Hematopoietic multipotent progenitor cell treated with erythropoietin and hydrocortisone succinate and interleukin-3 and kit ligand, for 15 days (in vitro differentiated cells): ENCODE measurements at places on chromosomes 2 and 18.

- peak; percentile 22 for DNase-seq
Observed at GRCh38 chr2:200496696-200497095, 13.2 kb downstream of the KCTD18 start.

DNA sequence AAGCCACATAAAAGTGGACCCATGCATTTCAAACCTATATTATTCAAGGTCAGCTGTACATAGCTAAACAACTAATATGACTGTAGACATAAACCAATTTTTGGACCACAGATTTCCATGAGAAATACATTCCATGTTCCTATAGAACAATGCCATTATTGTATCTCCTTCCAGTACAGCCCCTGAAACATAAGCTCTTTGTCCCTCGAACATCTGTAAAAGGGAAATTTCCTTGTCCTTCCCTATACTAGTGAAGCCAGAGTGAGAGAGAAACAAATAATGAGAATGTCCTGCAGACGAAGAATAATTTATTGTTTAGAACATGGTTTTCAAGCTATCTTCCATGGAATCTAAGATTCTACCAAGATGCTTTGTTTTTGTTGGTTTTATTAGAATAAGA is 75.3 kb downstream of the GORASP2 start:
- no peak for DNase-seq

DNA sequence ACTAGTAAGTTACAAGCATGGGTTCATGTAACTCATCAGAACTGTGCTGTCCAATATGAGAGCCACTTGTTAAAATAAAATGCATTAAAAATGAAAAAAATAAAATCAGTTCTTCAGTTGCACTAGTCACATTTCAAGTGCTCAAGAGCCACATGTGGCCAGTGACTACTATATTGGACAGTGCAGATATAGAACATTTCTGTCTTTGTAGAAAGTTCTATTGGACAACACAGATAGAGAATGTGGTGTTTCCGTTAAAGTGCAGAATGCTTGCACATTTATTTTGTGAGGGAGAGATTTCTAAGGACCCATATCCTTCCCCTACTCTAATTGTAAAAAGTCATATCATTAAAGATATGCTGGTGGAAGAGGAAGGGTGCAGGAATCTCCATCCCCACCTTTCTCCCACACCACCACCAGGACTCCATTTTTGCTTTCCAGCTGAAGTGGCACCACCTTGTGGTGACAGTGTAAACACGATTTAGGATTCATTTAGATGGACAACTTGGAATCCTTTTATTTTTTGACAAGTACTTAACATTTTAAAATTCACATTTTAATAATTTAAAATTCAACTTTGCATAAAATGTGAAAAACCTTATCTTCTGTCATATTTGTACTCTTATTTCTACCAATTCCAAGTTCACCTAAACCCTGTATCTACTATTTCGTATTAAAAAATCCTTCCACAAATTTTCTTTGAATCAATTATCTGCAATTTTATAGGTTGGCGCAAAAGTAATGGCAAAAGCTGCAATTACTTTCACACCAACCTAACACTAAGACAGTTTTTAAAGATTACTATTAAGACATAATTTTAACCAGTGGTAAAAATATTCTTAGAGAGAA is 9.4 kb upstream of the CD302 start:
- peak; percentile 49 for DNase-seq

GRCh38 chr2:105080461-105080860 is 42.6 kb downstream of the MRPS9 start:
- no peak for DNase-seq

GRCh38 chr2:40914666-40915065 is 462.8 kb upstream of the SLC8A1 start:
- DNase-seq = no peak

DNA sequence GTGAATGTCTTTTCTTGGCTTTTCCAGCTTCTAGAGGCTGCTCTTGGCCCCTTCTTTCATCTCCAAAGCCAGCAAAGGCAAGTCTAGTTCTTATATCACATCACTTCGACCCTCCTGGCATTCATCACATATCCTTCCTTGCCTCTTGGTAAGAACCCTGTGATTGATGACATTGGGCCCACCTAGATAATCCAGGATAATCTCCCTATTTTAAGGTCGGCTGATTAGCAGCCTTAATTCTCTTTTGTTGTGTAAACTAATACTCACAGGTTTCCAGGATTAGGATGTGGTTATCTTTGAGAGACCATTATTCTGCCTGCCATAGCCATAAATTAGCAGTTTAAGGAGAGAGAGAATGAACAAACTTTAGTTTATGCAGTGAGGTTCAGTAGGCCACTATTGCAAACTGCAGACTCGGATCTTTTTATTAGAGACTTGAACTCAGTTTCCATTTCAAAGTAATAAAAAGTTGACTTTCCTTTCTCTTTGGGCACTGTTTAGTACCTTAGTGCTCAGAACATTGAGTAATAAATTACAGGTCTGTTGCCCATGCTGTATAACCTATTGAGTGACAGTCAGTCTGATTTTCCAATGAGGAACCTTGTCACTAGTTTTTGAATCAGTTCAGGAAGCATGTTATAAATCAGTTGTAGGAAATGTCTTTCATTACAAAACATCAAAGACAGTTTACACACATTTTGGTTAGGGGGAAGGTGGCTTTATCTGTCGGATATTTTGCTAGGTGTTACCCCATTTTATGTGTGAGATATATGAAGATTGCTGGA is 4.5 kb downstream of the NDUFV2 start:
- no peak for DNase-seq

- no peak for DNase-seq
Observed at GRCh38 chr18:24546307-24546706, 85.9 kb downstream of the HRH4 start.

DNA sequence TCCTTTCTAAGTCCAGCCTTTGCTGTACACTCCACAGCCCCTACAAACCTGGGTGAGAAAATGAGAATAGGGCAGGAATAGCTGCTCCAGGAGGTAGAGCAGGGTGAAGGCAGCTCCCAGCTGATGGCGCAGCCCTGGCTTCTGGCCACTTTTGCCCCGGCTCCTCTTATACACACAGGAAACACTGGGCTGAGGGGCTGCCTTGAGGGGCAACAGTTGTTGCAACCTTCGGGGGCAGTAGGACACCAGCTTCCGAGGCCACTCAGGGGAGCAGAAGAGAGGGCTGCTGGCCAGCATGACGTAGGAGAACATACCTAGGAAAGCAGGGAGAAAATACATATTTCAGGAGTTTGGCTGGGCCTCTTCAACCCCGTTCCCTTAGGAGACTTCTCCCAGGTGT is 8.1 kb downstream of the GGCX start:
- DNase-seq = no peak

- no peak for DNase-seq
Observed at GRCh38 chr18:12288403-12288755, 19.7 kb upstream of the TUBB6 start.

DNA sequence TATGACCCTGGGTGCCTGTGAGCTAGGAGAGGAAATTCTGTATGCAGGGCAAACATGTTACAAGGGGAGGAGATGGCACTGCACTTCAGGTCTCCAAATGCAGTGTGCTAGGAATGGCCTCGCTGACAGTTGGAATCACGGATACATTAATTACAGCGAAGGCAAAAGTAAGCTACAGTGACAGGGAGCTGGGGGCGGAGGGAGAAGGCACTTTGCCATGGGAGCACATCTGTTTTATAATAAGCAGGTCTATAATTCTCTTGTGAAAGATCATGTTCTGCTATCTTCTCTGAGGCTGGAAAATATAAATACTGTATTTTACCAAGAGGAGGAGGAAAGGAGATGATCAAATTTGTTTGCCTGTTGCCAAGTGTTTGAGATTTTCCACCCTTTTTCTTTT is 56.3 kb upstream of the FZD5 start:
- DNase-seq = no peak

DNA sequence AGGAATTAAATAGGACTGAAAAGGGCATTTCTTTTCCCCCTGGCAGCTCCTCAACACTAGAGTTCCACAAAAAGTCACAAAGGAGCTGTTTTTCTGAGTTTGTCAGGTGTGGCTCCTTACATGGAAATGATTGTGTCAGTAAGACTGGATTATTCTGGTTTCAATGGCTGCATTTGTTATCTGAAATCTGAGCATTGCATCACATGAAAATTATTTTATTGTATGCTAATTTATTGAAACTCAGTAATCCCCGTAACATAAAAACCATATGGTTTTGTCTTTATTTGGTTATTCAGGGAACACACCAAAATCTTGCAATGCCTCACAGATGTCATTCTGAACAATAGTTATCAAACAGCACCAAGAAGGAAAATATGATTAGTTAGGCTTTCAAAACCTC is 439.7 kb upstream of the TNP1 start:
- DNase-seq = no peak

DNA sequence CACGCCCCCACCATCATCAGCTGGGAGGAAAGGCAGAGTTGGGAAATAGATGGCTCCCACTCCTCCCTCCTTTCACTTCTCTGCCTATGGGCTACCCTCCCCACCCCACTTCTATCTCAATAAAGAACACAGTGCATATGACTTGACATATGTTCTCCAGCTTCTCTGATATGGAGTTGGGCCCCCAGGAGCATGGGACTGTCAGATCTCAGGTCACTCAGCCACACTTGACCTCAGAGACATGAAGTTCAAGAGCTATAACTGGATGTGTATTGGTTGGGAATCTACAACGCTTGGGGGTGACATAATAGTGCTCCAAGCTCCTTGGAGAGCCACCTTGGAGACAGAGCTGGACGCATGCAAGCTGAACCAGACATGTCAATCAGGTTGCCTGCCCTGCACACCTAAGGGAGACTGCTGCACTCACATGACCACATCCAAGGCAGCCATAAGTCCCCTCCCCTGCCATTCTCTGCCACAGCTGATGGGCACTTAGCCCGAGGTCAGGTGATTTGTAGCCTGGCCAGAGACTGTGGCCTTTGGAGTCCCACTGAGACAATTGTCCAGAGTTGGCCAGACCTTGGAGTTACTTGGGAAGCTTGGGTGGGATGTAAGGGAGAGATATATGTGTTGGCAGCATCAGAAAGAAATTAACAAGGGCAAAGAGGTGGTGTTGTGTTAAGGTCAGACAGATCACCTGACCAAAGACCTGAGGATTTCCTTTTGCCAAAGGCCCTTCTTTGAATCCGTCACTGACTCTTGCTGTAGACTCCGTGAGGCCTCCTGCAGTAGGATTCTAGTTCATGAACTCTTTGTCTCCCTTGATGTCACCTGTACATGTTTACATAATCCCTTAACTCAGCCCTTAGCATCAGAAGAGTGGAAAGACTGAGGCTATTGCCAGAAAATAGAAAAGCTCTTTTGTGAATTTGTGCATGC is 3.7 kb downstream of the INHA start:
- DNase-seq = no peak

GRCh38 chr2:71154798-71155197 is 24.4 kb downstream of the MPHOSPH10 start:
- no peak for DNase-seq

DNA sequence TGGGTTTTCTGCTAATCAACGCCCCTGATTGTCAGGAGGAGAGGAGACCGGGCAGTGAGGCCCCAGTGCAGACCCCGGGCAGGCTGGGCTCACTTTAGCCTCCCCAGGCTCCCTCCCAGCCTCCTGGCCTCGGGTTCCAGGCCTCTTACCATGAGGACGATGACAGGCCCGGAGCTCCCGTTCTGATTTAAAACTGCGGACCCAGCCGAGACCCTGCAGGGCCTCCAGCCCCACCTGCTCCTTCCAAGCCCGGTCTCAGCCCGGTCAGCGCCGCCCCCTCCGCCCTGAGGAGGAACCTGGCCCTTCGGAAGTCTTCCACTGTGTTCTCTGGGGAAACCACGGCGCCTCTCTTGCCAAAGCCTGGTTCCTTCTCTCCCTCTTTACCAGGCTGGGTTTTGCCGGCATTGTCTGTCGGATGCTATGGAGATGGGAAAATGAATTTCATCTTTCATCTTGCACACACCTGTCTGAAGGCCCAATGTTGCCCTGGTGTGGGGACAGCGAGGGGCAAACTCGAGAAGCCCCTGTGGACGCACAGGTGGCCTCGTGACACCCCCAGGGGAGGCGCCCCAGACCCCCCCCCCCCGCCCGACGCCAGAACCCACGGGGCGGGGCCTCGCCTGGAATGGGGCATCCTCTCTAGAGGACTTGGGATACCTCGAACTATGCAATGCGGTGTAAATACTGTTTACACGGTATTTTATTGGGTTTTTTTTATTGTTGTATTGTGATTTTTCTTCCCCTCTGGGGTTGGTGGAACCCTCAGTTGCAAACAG is 37.7 kb upstream of the CTDP1 start:
- no peak for DNase-seq

DNA sequence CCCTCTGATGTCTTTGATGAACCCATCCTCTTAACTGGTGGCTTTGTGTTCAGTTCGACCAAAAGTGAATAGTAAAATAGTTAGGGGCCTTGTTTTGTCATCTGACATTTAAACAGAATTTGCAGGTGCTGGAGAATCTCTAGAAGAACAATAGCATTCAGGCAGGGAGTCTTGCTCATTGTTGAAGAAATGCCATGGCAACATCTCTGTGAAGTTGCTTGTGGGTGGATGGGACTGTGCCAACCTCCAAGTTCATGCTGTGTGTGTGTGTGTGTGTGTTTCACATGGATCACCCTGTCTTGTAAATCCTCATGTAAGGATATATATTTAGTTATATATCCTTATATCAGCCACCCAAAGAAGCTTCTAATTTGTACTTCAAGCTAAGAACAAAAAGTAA is 66.7 kb downstream of the SKA1 start:
- no peak for DNase-seq

DNA sequence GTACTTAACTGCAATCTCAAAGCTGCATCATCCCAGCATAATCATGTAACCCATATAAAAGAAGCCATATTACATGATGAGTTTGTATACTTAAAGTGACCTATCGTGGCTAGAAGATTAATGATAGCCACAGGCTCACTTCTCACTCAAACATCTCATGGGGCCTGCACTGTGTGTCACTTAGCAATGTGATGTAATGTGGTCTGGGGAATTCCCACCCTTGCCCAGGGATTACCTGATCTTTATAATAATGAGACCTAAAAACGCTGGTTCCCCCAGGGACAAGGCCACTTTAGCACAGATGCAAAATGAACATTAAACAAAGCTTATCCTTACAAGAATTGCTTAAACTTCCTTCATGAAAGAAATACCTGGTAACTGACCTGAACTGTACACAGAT is 427.1 kb upstream of the CNTNAP5 start:
- no peak for DNase-seq

DNA sequence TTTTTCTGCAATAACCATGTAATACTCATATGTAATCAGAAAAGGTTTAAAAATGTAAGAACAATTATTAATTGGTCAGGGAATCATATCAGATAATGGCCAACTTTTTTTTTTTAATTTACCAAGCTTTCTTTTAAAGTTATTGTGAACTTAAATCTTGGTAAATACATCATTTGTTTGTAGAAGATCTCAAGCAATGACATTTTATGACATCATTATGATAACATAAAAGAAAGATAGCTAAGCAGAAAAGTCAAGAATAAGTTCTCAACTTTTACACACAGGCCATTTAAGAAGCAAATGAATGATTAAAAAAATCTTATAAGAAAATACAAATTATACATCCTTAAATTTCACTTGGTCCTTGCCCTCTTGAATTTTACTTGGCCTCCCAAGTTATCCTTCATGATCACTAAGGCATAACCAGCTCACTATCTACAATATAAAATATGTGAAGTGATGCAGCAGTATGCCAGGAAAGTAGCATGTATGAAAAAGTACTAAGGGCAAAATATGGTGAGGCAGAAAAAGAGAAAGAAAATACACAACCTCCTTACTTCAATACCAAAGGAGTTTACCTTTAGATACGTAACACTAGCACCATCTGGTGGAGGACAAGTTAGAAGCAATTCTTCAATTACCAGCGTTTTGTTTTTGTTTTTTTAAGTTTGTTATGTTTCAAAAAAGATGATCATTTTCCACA is 116.6 kb downstream of the SRBD1 start:
- DNase-seq = peak; percentile 56

GRCh38 chr2:56803596-56803995 is 619.8 kb downstream of the CCDC85A start:
- DNase-seq = no peak

- DNase-seq = no peak
Observed at GRCh38 chr2:8606649-8607550, 75.0 kb upstream of the ID2 start.
